ENCODE measurements at places on chromosomes 7 and 10.
A peak's percentile ranks its signal among the peaks of the same experiment; 100 is the strongest.

GRCh38 chr7:8260871-8261694 lies 884 bp downstream of the ICA1 start:
- peak; percentile 42 for DNase-seq

GRCh38 chr7:26705567-26705966 lies 158.8 kb downstream of the SKAP2 start:
- no peak for DNase-seq

DNA sequence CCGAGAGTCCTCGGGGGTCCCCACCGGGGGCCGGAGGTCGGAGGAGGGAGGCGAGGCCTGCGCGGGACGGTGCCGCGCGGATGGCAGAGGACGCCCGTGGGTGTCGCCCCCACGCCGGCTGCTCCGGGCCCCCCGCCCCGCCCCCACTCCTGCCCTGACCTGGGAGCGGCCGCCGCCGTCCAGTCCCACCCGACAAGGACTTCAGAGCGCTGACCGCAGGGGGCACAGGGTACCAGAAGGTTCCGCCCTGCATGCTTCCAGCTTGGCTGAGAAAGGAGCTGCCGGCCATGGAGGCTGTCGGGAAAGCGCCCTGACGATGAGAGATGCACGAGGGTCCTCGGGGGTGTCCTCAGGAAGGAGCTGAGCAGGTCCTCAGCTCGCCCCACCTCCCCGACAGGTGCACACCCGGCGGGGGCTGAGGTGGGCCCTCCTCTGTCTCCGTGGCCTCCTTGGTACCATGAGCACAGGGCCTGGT lies 57.0 kb upstream of the DNAJB6 start:
- DNase-seq = peak; percentile 35

GRCh38 chr7:77239471-77239870 lies 39.9 kb upstream of the FGL2 start:
- DNase-seq = no peak

DNA sequence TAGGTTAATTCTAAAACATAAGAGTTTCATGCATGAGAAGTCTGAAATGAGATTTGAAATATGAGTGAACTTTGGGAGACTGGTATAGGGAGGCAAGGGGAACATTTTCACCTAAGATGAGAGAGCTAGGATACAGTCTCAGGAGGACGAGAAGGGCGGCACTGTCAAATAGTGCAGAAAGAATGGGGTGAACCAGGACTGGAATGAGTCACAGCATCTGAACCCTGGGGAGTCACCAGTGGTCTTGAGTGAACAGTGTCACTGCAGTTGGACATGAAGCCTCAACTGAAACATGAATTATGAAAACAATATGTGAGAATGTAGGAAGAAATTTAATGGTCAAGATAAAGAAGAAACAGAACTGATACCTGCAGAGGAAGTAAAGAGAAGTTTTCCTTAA lies 33.8 kb downstream of the GNG11 start:
- DNase-seq = no peak

DNA sequence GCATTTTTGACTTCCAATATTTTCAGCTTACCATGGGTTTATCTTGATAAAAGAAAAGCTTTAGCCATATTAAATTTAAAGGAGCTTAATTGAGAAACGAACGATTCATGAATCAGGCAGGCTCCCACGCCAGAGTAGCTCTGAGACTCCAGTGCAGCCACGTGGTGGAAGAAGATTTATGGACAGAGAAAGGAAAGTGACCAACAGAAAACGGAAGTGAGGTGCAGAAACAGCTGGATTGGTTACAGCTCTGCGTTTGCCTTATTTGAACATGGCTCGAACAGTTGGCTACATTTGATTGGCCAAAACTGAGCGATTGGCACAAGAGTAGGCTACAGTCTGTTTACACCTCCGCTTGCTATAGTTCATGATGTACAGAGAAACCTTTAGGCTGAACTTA lies 395.4 kb downstream of the GATA3 start:
- DNase-seq = no peak

DNA sequence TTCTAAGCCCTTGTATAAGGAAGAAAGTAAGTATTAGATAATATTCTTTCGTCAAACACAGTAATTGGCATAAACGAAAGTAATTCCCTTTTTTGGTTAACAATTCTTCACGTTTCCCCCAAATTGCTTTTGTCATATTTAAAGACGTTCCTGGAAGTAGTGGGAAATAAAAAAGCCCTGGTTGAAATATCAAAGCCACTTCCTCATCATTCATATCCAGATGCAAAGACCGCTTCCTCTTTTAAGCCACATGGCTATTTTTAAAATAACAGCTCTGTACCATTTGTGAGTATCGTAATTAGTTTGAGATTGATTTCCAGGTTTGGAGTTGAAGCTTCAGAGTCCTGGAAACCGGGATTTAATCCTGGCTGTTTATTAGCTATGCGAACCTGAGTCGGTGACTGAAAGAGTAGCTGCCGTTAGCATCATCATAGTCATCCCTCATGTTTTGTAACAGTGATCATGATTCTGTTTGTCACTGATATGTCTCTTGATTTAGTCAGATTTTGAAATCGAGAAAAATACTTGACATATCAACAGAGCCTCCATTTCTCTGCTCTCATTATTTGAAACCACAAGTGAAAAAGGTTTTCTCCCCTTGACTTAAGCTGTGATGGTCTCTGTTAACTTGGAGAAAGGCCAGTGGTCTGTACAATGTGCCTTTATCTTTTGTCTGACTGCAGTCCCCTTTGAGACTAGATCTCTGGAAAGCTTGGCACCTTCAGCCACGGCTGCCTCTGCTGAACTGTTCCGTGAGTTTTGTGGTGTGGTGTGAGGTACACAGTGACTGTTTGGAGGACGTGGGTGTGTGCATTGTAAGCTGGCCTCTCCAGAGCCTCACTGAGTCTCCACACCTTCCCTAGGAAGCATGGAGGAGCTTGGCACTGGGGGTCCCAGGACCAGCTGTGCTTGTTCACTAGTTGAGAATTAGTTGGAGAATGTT lies 18.1 kb downstream of the OPTN start:
- no peak for DNase-seq

GRCh38 chr10:13054844-13055243 lies 45.1 kb upstream of the OPTN start:
- DNase-seq = no peak

DNA sequence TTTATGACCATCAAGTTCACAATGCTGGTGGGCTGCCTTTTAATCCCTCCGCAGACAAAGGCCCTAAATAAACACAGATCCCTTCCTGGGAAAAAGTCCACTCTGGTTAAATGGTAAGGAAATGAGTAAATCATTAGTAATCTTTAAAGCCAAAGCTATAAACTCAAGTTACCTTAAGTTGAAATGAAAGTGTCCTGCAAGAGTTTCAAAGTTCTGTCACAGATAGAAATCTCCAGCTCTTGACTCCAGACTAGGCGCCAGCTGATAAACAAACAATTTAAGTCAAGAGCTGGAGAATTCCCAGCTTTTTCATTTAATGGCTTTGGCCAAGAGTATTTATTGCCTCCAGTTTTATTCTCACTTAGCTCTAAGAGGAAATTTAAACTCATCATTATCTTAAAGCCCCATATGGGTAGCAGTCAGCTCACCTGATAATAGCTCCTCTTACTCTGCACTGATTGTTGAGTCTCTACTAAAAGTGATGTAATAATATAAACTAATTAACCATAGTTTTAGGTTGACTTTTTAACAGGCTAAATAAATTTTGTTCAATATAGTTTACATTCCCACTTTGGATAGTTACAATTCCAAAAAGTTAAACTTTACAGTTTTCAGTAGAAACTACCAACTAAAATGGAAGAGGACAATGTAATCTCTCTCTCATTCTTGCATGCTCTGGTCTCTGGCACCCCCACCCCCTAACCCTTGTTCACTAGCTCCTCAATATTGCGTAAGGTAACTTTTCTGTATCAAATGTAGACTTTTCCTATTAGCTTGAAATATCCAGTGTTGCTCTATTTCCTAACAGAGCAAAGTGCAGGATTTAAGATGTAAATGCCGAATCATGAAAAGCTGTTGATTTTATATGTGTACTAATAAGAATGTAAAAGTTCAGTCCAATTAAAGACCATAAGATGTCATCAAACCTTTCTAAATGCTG lies 56.1 kb downstream of the HIBADH start:
- no peak for DNase-seq

DNA sequence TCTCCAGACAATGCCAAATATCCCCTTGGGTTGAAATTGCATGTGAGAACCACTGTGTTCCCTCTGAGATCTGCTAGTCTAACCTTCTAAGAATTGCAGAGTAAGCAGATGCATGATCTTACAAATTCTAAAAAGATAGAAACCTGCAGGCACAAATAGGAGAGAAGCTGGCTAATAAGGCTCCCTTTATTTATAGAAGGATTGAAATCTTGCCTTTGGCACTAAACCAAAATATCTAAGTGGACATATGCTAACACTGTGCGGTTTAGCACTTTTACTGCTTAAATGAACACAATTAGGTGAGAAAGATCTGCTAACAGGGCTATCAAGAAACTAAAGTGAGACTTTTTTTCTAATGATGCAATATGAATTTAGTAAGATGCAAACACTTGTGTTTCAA lies 225.5 kb downstream of the DOCK4 start:
- no peak for DNase-seq

- DNase-seq = no peak
Observed at GRCh38 chr7:133139801-133140200, 57.9 kb upstream of the CHCHD3 start.

DNA sequence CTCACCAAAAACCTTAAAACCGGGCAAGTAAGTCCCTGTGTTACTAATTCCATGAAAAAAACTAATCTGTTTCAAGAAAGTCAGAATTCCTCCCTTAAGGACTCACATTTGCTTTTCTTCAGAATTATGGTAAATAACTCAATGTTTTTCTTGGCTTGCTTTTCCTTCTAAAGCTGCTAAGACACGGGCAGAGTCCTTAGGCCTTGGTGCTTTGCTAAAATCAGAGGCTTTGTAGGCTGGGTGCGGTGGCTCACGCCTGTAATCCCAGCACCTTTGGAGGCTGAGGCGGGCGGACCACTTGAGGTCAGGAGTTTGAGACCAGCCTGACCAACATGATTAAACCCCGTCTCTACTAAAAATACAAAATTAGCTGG lies 32.0 kb downstream of the GNA12 start:
- DNase-seq = no peak

DNA sequence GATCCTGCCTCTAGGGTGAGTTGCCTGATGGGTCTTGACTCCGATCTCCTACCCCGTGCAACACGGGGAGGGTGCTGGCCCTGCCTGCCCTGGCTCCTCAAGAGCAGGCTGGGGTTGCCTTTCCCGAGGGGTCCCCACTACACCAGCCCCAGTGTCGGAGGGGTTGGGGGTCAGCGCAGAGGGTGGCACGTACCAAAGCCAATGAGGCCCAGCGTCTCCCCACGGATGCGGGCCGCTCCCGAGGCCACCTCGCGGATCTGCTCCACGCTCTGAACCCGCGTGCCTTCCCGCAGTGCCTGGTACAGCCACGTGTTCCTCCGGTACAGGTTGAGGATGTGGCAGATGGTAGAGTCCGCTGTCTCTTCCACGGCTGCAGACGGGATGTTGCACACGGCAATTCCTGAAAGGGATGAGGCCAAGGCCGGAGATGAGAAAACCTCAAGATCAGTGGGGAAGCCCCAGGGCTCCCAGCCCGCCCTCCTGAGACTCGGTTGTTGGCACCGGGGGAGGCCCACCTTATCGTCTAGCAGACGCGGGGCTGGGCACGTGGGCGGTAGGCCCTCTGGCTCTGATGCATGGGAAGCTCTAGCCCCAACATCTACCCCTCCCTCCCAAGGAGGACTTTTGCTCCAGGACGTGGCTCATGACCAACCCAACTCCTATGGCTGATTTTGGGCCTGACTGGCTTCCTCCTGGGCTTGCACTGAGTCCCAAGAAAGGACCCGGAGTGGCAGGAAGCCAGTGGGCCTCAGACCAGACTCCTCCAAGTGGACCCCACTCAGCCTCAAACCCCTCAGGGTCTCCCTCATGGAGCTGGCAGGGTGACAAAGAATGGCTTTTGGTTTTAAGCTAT lies 56.1 kb downstream of the ZRANB1 start:
- DNase-seq = peak; percentile 22

- no peak for DNase-seq
Observed at GRCh38 chr10:12597788-12598765, 248.7 kb downstream of the CAMK1D start.

- DNase-seq = no peak
Observed at GRCh38 chr7:711093-711921, 15.2 kb upstream of the DNAAF5 start.

DNA sequence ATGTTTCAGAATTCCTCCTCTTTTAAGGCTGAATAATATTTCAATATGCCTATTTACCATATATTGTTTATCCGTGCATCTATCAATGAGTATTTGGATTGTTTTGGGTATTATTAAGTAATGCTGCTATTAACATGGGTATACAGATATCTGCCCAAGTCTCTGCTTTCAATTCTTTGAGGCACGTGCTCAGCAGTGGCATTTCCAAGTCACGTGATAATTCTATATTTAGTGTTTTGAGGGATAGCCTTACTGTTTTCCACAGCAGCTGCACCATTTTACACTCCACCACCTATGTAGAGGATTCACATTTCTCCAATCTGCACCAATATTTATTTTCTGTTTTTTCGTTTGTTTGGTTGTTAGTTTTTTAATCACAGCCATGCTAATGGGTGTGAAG lies 636.8 kb upstream of the ANKRD30A start:
- no peak for DNase-seq

DNA sequence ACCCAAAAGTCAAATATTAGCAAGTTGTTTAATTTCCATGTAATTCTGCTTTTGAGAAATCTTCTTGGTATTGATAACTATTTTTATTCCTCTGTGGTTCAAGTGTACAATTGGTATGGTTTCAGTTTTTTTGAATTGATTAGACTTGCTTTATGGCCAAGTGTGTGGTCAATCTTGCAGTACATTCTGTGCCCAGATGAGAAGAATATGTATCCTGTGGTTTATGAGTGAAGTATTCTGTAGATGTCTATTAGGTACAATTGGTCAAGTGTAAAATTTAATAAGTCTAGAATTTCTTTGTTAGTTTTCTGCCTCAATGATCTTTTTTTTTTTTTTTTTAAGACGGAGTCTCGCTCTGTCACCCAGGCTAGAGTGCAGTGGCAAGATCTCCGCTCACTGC lies 36.6 kb upstream of the C7orf33 start:
- no peak for DNase-seq

GRCh38 chr10:97279121-97279815 lies 13.2 kb downstream of the ARHGAP19 start:
- DNase-seq = no peak
